ENCODE measurements at places on chromosomes 2 and 18.

- no peak for DNase-seq
These were observed 1324.6 kb upstream of the NRXN1 start for GRCh38 chr2:52356556-52356955.

DNA sequence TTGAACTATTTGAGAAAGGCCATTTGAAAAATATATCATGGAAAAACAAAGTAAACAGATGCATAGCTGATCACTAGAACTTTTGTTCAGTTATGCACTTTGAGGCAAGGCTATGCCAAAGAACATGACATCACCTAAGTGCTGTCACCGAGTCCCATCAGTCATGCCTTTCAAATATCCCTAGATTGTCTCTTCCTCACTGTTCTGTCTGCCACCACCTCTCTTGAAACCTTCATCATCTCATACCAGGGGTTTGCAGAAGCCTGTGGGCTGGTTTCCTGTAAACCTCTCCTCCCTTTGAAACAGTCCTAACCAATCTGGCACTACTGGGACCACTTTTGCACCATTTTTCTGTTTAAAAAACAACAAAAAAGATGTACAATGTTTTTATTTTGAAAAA, 12.3 kb upstream of the RAPH1 start:
- DNase-seq: no peak

DNA sequence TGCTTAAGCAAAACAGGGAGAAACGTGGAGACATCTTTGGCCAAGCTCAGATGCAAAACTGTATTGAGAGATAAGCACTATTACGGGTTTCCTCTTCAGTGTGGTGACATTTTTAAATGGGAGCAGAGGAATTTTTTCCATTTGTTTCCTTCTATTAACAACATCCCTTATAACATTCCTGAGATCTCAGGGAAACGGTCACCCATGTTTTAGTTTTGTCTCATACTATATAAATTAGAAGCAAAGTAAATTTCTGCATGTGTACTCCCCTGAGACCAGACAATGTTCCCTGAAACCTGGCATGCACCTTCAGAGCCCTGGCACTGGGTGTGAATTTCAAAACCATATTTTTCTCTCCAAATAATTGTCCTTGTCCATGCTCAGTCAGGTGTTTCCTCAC, 57.6 kb upstream of the RNF152 start:
- no peak for DNase-seq

DNA sequence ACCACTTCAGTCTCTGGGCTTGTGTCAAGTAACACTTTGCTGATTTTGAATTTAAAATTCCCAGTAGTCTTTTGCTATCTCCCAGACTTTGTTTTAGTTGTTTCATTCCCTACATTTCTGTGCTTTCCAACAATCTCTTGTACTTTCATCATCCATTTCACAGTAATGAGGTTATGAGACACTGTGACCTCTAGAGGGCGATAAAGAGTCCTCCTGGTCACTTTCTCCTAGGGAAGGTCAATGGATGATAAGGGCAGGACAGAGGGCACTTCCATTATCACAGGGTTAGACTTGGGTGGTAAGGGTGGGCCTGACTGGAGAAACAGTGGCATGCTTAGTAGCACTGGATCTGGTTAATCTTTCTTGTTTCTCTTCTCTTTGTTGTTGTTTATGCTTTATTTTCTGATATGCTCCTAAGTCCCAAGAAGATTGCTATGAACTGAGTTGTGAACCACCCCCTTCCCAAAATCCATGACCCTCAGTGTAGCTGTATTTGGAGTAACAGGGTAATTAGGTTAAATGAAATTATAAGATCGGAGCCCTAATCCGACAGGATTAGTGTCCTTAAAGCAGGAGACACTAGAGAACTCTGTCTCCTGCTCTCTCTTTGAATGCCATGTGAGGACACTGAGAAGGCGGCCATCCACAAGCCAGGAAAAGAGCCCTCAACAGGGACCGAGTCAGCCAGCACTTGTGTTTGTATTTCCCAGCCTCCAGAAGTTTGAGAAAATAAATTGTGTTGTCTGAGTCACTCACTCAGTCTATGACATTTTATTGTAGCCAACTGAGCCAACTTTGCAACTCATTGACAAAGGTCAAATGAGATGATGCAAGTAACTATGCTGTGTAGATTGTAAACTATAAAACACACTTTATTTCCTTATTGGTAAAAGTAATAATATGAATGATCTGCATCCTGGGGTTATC, 779.2 kb downstream of the CNTNAP5 start:
- DNase-seq: no peak

- no peak for DNase-seq
These were observed 72.4 kb upstream of the CCDC150 start for GRCh38 chr2:196566961-196567666.

Data from activated naive CD4-positive, alpha-beta T cell treated with anti-CD3 and anti-CD28 coated beads for 36 hours (primary cell).